GM18507 (cell line): ENCODE measurements at places on chromosomes 13 and 19.

- DNase-seq: no peak
Observed at GRCh38 chr13:110187641-110188161, 119.3 kb downstream of the COL4A1 start.

GRCh38 chr19:15197942-15198341, 2.9 kb downstream of the NOTCH3 start:
- DNase-seq: no peak

- no peak for DNase-seq
Observed at GRCh38 chr13:36883824-36884223, 36.2 kb downstream of the SMAD9 start.

- no peak for DNase-seq
Observed at GRCh38 chr19:8487137-8487851, 15.1 kb downstream of the PRAM1 start.

DNA sequence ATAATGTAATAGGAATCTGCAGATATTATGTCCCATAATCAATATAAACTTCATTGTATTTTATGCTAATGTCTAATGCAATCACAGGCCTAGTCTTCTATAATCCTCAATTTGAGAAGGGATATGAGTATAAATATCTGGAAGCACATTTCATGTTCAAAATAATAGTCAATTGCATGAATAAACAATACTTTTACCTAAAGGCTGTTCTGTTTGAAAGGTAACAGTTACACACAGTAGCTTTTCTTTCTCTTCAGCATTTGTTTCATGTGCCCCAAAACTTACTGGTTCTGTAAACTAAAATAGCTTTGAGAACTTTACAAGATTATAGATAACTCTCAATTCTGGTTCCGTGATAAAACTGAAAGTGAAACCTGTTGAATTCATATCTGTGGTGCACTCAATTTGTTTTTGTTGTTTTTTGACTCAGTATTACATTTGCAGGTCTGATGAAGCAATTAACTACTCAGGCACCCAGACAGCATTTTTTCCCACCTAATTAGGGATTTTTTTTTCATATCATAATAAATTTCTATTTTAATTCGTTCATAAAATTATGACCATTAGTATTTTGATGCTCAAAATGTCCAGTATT, 1193.8 kb downstream of the SLITRK1 start:
- no peak for DNase-seq

GRCh38 chr19:49859682-49860335, 7.6 kb downstream of the PNKP start:
- DNase-seq: no peak

DNA sequence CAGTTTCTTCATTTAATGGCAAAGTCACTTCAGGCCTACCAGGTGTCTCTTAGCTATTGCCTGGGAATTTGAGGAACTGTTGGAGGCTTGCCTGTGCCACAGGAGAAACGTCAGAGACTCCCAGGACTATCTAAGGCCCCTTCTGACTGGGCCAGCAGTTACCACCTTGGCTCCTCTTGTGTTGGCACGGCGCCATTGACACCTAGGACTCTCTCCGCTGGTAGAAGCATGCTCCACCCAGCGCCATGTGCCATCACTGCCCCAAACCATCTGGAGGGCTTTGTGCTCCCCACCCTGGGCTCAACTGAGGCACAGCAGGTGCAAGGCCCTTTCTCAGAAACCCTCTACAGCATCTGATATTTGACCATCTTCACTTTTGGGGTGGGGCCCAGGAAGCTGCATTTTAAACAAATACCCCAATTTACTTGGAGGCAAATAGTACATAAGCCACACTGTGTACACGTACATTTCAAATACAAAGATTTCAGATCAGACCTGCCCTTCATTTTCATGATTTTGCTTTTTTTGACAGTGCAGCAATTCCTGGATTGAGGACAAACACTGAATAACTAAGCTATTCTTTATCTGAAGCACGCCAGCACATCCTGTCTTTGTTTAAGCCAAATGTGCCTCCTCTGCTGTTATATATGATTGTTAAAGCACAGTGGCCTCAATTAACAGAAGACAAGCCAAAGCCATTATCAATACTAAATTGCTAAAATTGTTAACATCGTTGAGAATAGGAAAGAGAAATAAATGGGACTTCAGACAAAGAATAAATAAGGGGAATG, 59.9 kb upstream of the TPP2 start:
- no peak for DNase-seq

GRCh38 chr13:47249266-47249665, 352.4 kb upstream of the HTR2A start:
- DNase-seq: no peak

DNA sequence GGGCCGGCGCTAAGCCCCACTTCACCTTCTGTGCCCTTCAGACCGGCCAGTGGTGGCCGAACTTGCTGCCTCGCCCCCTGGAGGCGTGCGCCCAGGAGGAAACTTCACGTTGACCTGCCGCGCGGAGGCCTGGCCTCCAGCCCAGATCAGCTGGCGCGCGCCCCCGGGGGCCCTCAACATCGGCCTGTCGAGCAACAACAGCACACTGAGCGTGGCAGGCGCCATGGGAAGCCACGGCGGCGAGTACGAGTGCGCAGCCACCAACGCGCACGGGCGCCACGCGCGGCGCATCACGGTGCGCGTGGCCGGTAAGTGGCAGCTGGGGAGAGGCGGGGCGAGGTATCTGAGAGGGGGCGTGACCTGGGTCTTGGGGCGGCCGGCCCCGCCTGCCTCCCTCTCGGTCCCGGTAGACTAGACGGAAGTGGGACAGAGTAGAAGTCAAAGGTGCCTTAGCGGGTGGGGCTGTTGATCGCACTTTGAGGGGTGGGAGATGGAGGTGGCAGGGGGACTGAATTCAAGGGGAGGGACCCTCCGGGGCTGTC, 5.6 kb downstream of the ICAM5 start:
- DNase-seq: no peak

GRCh38 chr13:86066611-86067365, 267.6 kb upstream of the SLITRK6 start:
- DNase-seq: no peak

DNA sequence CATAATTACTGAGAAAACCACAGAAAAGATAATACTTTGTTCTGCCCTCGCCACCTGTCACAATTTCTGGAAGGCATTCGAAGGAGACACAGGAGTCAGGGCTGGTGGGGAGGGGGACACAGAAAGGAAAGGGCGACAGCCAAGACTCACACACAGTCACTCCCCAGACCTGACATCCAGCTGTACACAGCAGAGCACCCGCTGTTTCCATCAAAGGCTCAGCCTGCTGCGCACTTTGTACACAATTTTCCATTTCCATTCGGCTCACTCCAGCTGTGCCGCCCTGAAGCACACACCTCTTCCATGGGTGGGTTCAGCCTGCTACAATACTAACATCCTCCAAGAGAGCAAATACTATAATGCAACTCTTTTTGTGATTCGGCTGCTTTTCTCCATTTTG, 38.0 kb downstream of the STK24 start:
- DNase-seq: no peak

DNA sequence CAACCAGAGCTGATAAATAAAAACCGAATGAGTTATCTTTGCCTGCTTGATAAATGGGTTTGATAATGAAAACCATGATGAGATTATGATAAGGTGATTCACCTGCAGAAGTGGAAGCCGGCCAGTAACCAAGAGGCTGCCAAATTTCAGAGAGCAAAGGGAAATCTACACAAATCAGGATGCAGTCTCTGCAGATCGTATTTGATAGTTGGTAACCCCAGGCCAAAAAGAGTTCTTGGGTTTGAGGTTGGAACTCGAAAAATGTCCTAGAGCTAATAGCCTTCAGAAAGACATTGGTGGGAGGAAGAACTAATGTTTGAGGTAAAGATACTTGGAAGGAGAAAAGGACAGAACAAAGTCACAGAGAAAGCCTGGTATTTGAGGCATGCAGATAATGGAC, 9.6 kb upstream of the LATS2 start:
- DNase-seq: no peak

DNA sequence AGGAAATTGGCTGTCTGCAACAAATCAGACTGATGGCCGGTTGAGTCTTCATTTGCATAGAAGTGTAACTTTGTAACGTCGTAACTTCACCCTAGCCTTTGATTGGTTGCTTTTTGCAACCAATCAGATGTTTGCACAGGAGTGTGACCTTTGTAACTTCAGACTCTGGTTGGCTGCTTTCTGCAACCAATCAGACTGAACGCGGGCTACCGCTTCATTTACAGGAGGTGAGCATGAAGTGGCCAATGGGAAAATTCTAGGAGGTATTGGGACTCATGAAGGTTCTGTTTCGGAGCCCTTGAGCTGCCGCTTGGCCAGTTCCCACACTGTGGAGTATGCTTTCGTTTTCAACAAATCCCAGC, 441 bp upstream of the ZNF559 start:
- no peak for DNase-seq

DNA sequence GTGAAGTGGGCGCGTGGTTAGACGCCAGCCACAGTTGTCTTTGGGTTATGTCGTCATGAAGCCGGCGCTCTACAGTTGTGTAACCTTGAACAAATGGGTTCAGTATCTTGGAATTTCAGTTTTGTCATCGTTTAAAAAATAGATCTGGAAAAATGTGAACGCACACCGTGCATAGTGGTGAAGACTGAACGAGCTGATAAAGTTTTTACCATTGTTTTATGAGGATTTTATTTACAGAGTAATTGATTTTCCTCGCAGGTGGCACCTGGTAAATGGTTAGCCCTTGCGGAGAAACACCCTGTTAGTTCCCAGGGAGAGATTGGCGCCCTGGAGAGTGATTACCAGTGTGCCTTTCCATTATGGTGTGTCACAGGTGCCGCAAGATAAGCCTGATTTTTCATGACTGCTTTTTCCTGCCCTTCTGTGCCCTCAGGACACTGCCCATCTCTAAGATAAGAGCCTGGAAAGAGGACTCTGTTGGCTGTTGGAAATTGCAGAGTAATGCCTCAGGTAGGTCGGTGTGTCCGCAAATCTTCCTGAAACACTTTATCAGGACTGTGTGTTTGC, 577 bp downstream of the ZNF181 start:
- DNase-seq: no peak

DNA sequence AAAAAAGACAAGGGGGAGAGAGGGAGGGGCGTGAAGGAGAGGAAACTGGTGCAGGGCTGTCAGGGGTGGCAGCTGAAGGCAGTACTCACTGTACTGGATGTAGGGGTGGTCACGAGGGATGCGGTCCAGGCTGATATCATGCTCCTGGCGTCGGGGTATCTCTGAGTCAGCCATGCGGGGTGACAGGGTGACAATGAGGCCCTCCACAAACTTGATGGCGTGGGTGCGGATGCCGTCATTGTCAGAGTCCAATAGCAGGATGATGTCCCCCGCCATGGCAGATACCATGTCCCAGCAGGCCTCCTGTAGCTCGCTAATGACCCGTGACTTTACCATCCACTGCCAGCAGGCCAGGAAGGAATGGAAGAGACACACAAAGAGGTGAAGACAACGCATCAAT, 15.3 kb downstream of the SYMPK start:
- DNase-seq: no peak

DNA sequence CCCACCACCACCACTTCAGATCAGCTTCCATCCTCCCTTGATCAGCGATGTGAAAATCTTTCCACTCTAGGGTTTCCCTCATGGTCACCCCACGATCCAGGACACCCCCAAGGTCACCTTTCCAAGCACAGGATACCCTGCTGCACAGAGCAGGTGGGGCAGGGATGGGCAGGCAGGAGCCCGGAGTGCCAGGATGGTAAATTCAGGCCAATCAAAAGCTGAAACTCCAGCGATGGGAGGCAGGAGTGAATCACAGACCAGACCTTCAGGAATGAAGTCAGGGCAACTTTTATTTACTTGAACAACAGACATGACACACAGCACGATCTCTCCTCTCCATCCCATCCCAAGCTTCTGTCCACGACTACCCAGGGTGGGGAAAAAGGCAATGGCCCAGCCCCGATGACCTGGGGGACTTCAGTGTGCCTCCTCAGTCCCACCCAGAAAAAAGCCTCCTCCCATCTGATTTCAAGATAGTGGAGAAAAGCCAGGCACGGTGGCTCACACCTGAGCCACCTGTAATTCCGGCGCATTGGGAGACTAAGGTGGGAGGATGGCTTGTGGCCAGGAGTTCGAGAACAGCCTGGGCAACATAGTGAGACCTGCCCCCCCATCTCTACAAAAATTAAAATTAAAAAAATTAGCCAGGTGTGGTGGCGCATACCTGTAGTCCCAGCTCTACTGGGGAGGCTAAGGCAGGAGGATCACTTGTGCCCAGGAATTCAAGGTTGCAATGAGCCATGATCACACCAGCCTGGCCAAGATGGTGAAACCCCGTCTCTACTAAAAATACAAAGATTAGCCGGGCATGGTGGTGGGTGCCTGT, 39.2 kb downstream of the ZSWIM4 start:
- no peak for DNase-seq
